Mammary epithelial cell (primary cell): ENCODE measurements at places on chromosomes 3 and 15. TPM values are rescaled to one million over a fixed set of nuclear protein-coding genes. Genes with fewer than 3 reads are reported as not detected.

Gene RARB
- 8.2 TPM for total RNA-seq

Gene B3GALNT1
- 2.8 and 5.1 TPM in 2 replicates for total RNA-seq

Gene DOCK3
- 0.38 and 0.51 TPM in 2 replicates for total RNA-seq

Gene SMAD3
- total RNA-seq = 27.4 and 41.0 TPM in 2 replicates

Gene HLTF
- 18.0 and 23.3 TPM in 2 replicates for total RNA-seq

Gene CASR
- not detected in 2 replicates for total RNA-seq

Gene PLS1
- total RNA-seq = 4.0 TPM

Gene SPATA12
- not detected for total RNA-seq

Gene ADGRG7
- 0.17 TPM for total RNA-seq

Gene RTP3
- not detected for total RNA-seq

Gene SCAMP2
- total RNA-seq = 36.5 TPM

Gene SYNPR
- total RNA-seq = not detected in 2 replicates

Gene GATA2
- not detected for total RNA-seq

Gene SERINC4
- 0.17 TPM for total RNA-seq

Gene TICRR
- 4.1 and 13.7 TPM in 2 replicates for total RNA-seq

Gene TMOD2
- 14.8 TPM for total RNA-seq
